Stimulated activated CD8-positive, alpha-beta memory T cell treated with anti-CD3 and anti-CD28 coated beads, Interleukin-7, amount 100 ng/mL, for 48 hours (primary cell): ENCODE measurements at places on chromosomes 7 and 10.

GRCh38 chr7:141541375-141541774 is 9.8 kb upstream of the AGK start:
- DNase-seq: no peak

DNA sequence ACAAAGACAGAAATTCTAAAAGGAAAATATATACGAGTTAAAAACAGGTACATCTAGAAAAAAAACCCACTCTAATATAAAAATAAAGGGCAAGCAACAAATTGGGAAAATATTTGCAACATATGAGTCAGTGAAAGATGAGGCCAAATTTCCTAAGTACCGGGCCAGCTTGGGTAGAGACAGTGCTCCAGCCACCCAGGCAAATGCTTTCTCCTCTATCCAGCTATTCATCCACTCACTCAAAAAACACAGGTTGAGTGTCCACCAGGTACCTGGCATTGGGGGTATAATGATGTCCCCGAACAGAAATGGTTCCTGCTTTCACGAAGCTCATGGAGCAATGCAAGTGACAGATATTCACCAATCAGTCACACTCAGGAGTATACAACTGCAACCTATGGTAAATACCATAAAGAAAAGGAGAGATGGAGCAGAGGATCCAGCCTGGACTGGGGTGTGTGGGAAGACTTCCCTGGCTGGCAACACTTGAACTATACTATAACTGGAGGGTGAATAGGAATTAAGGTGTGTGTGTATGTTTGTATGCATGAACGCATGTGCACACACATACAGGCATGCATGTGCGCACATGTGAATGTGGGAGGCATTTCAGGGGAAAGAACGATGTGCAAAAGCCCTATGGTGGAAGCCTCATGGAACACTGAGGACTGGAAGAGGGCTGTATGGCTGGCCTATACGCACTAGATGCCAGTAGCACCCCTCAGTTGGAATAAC is 2.3 kb downstream of the ARHGAP22 start:
- DNase-seq: no peak

GRCh38 chr10:47335906-47336305 is 12.3 kb upstream of the RBP3 start:
- no peak for DNase-seq

DNA sequence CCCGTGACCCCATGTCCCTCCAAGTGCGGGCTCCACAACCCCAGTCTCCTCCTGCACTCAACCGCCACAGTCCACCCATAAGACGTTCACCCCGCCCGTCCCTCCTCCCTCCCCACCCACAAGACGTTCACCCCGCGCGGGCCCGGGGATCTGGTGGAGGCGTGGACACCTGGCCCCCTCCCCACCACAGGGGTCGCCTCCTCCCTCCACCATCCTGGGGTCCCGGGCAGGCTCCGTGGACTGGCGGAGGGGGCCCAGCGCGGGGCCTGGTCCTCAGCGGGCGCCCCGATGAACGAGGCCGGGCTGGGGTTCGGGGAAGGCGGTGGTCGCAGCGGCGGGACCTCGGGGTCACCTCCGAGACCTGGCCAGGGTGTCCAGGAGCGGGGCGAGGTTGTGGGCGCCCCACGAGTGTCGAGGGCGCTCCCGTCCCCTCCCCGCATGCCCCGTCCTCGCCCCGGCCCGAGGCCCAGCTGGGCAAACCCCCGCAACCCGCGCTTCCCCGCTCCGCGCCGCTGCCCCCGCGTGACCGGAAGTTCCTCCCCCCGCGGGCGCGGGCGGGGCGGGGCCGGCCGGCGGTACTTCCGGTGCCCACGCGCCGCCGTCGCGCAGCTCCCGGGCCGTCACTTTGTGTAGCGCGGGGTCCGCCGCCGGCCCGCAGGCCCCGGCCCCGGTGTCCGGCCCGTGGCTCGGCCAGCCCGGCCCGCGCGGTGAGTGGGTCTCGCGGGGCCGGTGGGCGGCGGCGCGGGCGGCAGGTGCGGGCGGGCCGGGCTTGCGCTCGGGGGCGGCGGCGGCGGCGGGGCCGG is at the start of gene ZNF316:
TSS of gene ZNF316 (plus strand) at position 578 of the 803 bp plus-strand sequence. CDS start 5,092 bp downstream, outside the sequence.
- no peak for DNase-seq

- DNase-seq: no peak
These were observed 192.4 kb upstream of the LRRN3 start for GRCh38 chr7:110898516-110898915.

DNA sequence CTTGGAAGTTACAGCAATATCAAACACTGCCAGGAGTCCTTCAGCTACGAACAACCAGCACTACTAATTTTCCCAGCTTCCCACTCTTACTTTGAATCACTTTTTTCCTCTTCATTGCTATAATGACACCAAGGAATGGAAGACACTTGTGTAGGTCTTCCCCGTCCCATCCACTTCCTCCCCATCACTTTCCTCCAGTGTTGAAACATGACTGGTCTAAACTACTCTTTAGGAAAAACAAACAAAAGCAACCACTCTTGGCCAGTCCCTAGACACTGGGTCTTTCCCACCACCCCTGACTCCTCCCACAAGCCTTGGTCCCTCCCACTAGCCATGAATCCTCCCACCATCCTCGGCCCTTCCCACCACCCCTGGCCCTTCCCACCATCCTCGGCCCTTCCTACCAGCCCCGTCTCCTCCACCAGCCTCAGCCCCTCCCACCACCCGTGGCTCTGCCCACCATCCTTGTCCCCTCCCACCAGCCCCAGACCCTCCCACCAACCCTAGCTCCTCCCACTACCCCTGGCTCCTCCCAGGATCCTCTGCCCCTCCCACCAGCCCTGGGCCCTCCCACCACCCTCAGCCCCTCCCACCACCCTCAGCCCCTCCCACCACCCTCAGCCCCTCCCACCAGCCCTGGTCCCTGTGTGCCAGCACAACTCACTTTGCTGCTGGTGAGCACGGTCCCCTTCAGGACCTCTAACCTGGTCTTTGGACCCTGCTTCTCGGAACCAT is 68.5 kb downstream of the CXCL12 start:
- no peak for DNase-seq

DNA sequence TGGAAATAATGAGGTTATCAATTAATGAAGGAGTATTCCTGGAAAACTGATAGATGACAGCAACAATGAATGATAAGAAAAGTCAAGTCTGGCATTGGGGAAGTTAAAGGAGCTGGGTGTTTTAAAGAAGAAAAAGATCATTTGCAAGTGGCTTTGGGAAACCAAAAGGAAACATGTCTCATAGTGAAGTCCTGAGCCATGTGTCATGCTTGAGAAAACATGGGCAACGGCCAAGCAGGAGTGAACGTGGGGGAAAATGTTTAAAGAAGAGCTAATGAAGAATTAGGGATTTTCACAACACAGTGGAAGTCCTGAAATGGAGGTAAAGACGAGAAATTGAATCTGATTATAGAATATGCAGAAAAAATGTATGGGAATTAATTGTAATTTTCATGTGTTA is 1383.2 kb upstream of the CELF2 start:
- DNase-seq: no peak

DNA sequence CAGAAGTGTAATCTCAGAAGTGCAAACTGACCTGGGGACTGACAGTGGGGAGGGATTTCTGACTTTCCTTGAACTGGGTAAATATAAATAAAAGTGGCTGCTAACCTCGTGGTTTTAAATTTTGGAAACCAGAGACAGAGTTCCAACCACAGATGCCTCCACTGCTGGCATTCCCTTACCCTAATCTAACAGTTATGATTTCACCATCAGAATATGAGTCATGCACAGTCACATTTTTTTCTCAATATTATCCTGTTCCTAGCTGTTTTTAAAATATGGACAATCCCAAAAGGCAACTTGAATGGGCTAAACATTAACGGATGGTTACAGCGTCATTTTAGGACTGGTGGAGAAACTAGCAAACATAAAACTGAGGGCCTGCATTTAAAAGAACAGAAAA is 264.3 kb upstream of the INHBA start:
- no peak for DNase-seq

- no peak for DNase-seq
These were observed 1024.8 kb upstream of the AUTS2 start for GRCh38 chr7:68573271-68574005.

DNA sequence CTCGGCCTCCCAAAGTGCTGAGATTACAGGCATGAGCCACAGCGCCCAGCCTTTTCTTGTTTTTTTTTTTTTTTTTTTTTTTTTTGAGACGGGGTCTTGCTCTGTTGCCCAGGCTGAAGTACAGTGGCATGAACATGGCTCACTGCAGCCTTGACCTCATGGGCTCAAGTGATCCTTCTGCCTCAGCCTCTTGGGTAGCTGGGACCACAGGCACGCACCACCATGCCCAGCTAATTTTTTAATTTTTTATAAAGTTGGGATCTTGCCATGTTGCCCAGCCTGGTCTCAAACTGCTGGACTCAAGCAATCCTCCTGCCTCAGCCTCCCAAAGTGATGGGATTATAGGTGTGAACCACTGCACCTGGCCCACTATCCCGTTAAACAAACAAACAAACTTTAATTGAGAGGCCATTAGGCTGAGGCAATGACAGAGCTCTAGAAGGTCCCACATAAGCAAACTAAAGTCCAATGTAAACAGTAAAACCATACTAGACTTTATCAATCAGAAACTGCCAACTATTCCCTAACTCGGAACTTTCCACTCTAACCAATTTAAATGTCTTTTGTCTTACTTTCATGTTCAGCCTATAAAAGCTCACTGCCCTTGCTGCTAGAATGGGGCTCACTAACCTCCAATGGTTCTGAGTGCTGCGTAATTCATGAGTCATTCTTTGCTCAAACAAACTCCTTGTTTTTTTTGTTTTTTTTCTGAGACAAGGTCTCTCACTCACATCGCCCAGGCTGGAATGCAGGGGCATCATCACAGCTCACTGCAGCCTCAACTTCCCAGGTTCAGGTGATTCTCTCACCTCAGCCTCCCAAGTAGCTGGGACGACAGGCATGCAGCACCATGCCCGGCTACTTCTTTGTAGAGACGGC is 1.9 kb downstream of the DHX32 start:
- no peak for DNase-seq

- DNase-seq: no peak
These were observed 147.9 kb upstream of the FRMD4A start for GRCh38 chr10:14478604-14479003.

- no peak for DNase-seq
These were observed 30.4 kb downstream of the FOXK1 start for GRCh38 chr7:4712281-4713182.

DNA sequence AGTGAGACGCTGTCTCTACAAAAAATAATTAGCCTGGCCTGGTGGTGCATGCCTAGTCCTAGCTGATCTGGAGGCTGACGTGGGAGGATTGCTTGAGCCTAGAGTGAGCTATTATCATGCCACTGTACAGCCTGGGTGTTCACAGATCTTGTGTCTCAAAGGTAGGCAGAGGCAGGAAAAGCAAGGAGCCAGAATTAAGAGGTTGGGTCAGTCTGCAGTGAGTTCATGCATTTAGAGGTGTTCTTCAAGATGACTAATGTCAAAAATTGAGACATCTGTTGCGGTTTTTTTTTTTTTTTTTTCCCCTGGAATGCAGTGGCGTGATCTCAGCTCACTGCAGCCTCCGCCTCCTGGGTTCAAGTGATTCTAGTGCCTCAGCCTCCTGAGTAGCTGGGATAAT is 5.4 kb downstream of the PPIA start:
- no peak for DNase-seq

GRCh38 chr10:104052431-104052830 is 33.2 kb downstream of the COL17A1 start:
- DNase-seq: no peak

DNA sequence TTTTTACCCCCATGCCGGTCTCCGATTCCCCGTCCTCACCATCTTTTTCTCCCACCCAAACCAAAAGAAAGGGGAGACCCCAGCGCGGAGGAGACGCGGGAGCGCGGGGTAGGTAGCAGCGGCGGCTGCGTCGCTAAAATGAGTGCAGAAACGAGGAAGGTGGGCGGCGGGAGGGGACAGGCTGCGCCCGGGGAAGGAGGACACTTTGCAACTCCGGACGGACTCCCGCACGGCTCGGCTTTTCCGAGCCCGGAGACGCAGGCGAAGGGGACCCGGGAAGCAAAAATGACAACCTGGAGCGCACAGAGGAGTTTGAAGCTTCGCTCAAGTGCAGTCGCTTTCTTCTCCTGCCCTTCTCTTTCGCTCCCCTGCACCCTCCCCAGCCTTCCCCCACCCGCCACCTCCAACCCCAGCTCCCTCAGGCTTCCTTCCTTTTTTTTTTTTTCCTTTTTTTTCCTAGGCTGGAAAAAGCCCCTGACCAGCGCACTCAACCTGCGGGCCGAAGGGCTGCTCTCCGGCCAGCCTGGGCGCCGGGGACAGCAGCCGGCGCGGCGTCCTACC is 453 bp downstream of the SFMBT2 start:
- peak; percentile 16 for DNase-seq

DNA sequence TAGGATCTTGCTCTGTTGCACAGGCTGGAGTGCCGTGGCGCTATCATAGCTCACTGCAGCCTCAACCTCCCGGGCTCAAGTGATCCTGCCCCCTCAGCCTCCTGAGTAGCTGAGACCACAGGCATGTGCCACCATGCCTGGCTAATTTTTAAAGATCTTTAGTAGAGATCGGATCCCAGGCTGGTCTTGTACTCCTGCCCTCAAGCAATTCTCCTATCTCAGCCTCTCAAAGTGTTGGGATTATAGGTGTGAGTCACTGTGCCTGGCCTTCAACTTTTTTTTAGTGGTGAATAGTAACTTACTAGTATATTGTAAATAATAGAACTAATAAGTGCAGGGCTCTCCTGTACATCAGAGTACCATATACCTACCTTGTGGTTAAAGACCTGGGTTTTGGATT is 52.1 kb upstream of the LMTK2 start:
- DNase-seq: no peak

GRCh38 chr10:127908106-127908958 is 1.4 kb downstream of the PTPRE start:
- no peak for DNase-seq

GRCh38 chr7:98398567-98399372 is 2.1 kb downstream of the BAIAP2L1 start:
- no peak for DNase-seq

GRCh38 chr7:119640861-119641260 is 632.1 kb upstream of the KCND2 start:
- no peak for DNase-seq
